ENCODE measurements at places on chromosomes 3 and 15. TPM values are rescaled to one million over a fixed set of nuclear protein-coding genes. Genes with fewer than 3 reads are reported as not detected.

The LEKR1 gene
- polyA plus RNA-seq, result 0.94 TPM

The TRPM1 gene
- 0.16 TPM for polyA plus RNA-seq

DNA sequence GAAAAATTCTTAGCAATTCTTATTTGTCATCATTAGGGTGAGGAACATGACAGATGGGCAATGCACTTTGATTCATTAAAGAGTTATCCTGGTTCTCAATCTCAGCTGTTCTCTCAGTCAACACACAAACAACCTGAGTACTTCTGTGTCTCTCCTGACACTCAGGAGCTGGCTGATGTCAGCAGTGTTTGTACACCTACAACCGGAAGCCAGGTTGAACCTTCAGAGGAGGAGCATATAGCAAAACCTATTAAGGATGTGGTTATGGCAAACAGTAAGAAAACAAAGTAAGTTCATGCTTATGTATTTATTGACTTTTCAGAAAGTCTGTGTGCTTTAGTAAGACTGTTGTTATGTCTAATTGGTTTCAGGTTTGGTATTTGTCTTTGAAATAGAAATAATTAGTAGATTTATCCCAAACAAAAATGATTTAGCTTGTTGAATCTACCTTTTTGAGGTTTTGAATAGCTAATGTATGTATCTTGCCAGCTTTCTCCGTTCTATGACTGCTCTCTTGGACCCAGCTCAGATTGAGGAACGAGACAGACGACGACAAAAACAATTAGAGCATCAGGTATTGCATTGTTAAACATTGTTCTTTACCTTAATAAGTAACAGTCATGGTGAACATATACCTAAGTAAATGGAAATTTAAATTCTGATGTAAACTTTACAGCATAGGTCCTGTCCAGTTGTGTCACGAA is 36.6 kb downstream of the CCDC66 start:
- DNase-seq, result no peak
- H3K4me3 ChIP-seq, result no peak overlapping the region

GRCh38 chr3:69869643-69870042 is 129.9 kb upstream of the SAMMSON start:
- DNase-seq, result no peak
- H3K27me3 ChIP-seq, result no peaks in the 10 kb centered on the region
- H3K36me3 ChIP-seq, result no peaks in the 10 kb centered on the region
- no peaks in the 10 kb centered on the region for H3K4me1 ChIP-seq
